Activated CD4-positive, alpha-beta T cell treated with anti-CD3 and anti-CD28 coated beads, Interleukin-2, amount 10 ng/mL, durations not matched to agents 24 days and 14 days (primary cell): ENCODE measurements at places on chromosomes 12 and 14. TPM values are rescaled to one million over a fixed set of nuclear protein-coding genes. Genes with fewer than 3 reads are reported as not detected.

PMEL gene
- total RNA-seq: not detected in 2 replicates

LHX5 gene
- not detected in 2 replicates for total RNA-seq

KCNA5 gene
- not detected in 2 replicates for total RNA-seq

PRH2 gene
- not detected in 2 replicates for total RNA-seq

JPH4 gene
- total RNA-seq: not detected in 2 replicates

KRT2 gene
- total RNA-seq: not detected in 2 replicates

LGMN gene
- total RNA-seq: 1.4 and 2.1 TPM in 2 replicates

SAMD15 gene
- total RNA-seq: 0.28 and 0.63 TPM in 2 replicates

TAC3 gene
- total RNA-seq: 0.57 TPM in 1 of 2 replicates, not detected in the other

KRT73 gene
- 0.09 TPM in 1 of 2 replicates, not detected in the other for total RNA-seq

LRP1-AS gene
- not detected in 2 replicates for total RNA-seq

LMNTD1 gene
- not detected in 2 replicates for total RNA-seq

MYL6 gene
- 717 and 752 TPM in 2 replicates for total RNA-seq

BCL11B gene
- total RNA-seq: 48.2 and 48.5 TPM in 2 replicates

TMBIM4 gene
- total RNA-seq: 58.0 and 60.9 TPM in 2 replicates

ALX1 gene
- not detected in 2 replicates for total RNA-seq
